ENCODE measurements at places on chromosomes 13 and 19.

GRCh38 chr13:58463841-58464240 lies 832.3 kb downstream of the PCDH17 start:
- no peak for DNase-seq

DNA sequence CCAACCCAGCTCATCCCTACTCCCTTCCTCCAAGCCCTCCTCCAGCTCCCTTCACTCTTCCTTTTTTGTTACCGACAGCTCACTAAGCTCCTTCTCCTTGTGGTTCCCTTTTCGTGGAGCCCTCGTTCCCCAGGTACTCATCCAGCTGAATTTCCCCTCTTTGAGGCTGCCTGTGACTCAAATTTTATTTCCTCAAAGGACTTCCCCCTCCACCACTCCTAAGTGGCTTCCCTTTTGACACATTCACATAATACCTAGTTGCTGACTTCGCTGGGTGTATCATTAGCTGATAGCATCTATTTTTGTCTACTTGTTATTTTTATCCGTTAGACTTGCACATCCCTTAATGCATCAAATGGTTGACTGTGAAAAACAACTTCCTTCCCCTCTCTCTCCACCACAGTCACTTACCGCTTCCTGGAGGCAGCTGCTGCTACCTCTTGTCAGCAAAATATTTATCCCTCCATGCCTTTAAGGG lies 14.5 kb downstream of the FFAR2 start:
- no peak for DNase-seq

- DNase-seq = peak; percentile 47
These were observed 4.3 kb upstream of the ZNF17 start for GRCh38 chr19:57406516-57407123.

GRCh38 chr13:93388701-93389100 lies 162.1 kb downstream of the GPC6 start:
- no peak for DNase-seq

DNA sequence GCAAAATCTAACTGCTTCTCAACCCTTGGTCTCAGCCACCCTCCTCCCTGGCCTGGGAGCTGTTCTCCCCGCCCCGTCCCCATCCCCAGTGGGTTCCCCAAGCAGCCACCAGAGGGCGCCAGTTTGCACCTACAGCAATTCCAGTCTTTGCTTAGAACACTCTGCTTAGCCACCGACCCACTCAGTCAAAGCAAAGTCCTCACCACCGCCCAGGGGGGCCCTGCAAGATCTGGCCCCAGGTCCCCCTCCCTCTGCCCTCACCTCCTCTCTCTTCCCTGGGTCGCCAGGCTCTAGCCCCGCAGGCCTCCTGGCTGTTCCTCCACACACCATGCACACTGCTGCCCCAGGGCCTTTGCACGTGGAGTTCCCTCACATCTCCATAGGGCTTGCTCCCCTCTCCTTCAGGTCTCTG lies 12.4 kb downstream of the TMEM143 start:
- DNase-seq = peak; percentile 52

DNA sequence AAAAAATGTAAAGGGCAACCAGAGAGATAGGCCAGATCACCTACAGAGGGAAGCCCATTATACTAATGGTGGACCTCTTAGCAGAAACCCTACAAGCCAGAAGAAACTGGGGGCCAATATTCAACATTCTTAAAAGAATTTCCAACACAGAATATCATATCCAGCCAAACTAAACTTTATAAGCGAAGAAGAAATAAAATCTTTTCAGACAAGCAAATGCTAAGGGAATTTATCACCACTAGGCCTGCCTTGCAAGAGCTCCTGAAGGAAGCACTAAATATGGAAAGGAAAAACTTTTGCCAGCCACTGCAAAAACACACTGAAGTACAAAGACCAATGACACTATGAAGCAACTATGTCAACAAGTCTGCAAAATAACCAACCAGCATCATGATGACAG lies 28.4 kb downstream of the VSTM2B start:
- DNase-seq = no peak

DNA sequence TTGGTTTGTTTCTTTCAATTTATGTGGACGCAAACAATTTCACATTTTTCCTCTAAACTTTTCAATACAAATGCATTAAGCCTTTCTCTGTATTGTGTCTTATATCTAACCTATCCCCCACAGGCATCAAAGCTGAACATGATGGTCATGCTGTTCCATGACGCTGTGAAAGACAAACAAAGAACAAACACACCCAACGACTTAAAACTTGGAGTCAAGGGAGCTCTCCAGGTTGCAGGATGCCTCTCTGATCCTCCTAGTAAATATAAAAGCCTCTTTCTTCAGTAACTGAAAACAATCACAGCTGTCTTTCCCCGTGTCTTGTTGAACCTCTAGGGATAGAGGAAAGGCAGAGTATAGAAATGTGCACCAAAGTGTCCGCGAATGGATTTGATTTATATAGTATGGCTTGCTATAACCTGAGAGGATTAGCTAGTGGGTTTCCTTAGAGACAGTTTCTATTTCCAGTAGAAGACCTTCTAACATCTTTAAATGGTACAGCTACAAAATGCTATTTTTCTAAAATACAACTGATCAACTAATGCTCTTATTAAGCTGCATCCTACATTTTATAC lies 43.1 kb downstream of the PCDH9 start:
- DNase-seq = no peak

All from stimulated activated CD8-positive, alpha-beta memory T cell treated with anti-CD3 and anti-CD28 coated beads, Interleukin-12 subunit alpha, Interleukin-12 subunit beta, amount 100 ng/mL, for 4 hours (primary cell).